T47D (cell line): ENCODE measurements at places on chromosomes 2 and 18.

DNA sequence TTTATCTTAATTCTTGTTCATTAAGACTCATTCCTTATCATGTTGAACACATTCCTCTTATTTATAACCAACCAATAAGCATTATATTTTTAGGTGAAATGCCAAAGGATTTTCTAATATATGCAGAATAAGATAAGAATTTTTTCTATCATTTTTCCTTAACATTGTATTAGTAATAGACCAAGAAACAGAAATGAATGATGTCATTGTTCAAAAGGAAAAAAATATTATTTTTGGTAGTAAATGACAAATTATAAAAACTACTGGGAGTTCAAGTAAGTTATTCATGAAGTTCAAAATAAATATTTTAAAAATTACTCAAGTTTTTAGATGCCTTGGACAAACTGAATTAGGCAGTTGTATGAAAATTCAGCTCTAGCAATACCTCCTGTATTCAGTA, 25.5 kb downstream of the DCAF17 start:
- no peak for DNase-seq

DNA sequence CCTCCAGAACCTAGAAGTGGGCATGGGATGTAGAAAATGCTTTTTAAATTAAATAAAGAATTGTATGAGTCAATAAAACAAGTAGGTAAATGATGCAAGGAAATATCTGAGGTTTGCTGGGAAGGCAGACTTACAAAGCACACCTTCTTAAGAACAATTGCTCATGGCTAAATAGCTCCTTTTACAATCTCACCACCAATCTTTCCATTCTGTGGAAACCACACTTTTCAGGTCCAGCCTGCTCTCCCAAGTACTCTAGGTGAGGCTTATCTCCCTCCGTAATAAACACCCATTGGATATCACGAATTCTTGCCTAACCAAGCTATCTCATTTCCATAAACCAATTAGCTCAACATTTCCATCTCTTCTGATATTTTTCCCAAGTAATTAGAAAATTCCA, 91.5 kb upstream of the SLC8A1 start:
- no peak for DNase-seq

DNA sequence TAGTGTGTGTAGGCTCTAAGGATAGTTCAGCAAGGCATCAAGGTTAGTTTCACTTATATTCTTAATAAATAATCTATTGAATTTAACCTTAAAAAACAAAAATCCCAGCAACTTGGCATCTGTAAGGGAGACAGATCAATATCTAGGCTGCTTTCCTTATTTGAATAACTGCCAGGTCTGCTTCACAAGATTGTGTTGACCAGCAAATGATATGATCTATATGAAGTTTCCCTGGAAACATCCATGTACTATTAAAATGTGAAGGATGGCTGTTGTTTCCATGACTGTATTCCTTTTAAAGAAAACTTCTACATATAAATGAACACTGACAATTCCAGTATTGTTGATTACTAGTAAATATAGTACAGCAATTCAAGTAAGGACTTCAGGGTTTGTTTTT, 109.4 kb downstream of the SPTBN1 start:
- DNase-seq, result no peak

- DNase-seq, result no peak
Measured at GRCh38 chr2:191018048-191018447, 4.1 kb upstream of the STAT1 start.

DNA sequence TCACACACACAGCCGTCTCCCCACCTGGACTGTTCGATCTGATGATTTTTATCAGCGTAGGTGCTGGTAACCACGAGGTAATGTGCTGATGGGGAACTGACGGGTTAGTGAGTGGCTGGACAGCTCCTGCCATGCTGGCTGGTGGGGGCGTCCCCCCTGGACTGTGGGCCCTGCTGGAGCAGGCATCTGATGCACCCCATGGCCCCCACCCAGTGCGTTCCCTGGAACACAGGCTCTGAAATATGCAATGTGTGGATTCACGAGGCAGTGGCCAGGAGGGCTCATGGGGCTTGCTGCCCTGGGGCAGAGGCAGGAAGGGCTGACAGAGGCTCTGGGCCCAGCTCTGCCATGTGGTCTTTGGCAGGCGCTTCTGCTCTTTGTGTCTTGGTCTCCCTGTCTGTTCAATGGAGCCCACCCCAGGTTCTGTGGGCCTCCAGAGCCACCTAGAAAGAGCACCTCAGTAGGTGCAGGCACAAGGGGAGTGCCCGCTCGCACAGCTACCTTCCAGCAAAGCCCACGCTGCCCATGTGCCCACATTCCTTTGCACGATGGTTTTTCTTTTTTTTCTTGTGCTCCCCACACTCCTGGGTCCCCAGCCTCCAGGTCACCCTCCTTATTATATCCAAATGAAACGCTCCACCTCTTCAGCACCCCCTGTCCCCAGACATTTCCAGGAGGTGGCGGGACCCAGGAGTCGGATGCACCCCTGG, 10.3 kb upstream of the PXDN start:
- no peak for DNase-seq

GRCh38 chr2:162011706-162012564, 62.1 kb downstream of the DPP4 start:
- no peak for DNase-seq

DNA sequence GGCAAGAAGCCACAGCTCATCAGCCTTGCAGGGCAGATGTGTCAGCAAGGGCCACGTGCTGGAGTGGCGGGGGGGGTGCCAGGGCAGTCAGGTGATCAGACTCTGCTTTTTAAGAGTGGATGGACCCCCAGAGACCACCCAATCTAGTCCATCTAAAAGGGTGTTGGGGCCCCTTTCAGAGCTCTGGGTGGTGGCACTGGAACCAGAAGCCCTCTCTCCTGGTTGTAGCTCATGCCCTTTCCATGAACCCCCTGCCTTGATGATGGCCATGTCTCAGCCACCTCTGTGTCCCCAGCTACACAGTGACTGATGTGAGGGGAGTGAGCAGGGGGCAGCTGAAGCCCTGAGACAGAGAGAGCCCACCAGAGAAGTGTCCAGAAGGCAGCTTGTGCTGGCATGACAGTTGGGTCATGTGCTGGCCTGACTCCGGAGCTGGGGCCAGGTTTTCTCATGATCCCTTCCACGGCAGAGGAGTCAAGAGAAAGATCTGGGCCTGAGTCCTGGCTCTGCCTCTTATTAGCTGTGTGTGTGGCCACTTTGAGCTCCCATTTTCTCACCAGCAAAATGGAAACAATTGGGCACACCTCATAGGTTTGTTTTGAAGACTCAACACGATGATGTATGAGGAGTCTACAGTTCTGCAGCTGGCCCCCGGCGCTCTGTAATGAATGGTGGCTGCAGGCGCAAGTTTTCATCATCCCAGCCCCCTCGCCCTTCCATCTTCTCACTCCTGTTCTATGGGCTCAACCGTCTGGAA, 195.7 kb downstream of the ZFP36L2 start:
- no peak for DNase-seq

GRCh38 chr2:178477443-178478129, 814 bp downstream of the FKBP7 start:
- no peak for DNase-seq

DNA sequence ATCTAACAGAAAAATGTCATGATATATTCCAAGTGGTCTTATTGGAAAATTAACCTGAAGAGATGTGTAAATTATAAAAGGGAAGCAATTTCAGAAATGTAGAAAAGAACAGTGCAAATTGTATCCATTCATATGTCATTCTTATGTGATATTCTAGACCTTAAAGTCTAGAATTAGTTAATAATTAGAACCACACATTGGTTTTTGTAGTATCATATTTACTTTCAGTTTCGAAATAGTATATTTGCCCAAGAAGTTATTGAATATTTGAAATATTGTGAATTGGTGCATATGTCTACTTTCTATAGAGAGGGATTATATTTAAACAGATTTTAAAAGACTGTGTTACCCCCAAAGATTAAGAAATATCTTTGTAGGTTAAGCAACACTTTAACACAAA, 1348.6 kb upstream of the ACVR2A start:
- DNase-seq, result no peak

DNA sequence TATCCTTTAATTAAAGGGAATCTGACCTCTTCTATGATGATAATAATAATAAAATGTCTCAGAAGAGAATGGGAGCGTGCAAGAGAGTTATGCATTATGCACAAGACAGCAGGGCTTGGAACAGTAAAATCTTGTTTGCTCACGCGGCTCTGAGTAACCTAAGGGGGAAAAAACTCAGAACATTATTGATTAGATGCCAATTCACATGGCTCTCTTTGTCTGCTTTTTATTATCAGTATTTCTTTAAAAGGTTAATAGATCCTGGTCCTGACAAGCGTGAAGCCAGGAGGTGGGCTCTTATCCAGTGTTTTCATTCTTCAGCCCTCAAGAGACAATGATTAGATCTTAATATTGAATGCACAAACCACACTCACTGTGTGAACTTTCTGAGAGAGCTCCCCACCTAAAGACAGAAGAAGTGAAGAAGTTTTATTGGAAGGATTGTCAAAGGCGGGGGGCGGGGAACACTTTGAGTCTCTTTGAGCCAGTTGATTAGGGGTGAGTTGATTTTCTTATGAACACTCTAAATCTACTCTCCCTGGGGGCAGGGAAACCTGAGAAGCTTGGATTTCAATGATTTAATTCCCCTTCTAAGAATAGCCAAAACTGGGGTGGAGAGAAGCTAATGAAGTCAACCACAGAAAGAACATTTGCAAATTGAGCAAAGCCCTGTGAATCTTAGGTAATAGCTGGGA, 127.5 kb upstream of the CTAGE1 start:
- no peak for DNase-seq

GRCh38 chr18:74284191-74284979, 7.4 kb downstream of the CYB5A start:
- no peak for DNase-seq

DNA sequence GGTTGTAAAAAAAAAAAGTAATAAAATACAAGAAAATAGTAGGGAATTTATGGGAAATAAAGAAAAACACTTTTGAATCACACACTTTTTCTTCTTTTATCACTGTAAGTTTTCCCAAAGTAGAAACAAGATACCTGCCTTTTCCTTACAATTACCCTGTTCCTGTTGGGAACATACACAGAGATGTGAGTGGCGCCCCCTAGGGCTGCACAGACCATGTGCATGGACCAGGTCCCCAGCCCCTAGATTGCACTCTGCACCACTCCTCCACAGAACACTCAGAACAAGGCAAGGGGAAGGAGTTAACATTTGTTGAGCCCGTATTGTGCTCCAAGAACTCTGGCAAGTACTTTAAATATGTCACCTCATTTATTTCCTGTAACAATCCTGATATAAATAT, 118.7 kb upstream of the NRP2 start:
- no peak for DNase-seq

- no peak for DNase-seq
Measured at GRCh38 chr2:48249025-48249424, 280.9 kb upstream of the STON1 start.

DNA sequence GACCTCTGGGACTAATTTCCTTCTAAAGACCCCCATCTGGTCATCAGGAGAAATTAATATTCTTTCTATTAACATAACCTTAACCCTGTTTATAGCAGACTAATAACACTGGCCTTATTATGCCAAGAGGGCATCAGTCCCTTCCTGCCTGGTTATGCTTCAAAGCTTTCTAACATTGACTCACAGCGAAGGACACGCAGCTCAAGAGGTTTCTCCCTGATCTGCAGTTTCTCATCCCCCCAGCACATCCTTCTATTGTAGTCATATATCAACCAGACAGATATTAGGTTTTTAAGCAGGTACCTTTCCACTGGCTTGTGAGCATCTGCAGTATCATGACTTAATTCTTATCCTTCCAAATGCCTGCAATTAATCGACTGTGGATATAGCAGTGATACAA, 100.0 kb upstream of the CXCR4 start:
- DNase-seq, result no peak

GRCh38 chr2:237064203-237065070, 21.3 kb upstream of the COPS8 start:
- DNase-seq, result no peak

DNA sequence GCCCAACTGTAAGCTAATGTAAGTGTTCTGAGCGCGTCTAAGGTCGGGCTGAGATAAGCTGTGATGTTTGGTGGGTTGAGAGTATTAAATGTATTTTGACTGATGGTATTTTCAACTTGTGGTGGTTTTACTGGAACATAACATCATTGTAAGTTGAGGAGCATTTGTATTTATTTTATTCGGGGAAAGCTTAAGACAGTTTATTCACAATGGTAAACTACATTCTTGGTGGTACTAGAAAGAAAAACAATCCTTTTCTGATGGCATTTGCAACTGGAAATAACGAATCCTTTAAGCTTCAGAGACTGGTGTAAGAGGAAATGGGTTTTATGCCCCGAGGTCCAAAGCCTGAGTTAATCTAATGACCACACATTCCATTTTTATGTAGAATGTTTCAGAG, 283.3 kb upstream of the NETO1 start:
- no peak for DNase-seq

GRCh38 chr18:74190086-74190485, 41.8 kb downstream of the TIMM21 start:
- DNase-seq, result no peak

DNA sequence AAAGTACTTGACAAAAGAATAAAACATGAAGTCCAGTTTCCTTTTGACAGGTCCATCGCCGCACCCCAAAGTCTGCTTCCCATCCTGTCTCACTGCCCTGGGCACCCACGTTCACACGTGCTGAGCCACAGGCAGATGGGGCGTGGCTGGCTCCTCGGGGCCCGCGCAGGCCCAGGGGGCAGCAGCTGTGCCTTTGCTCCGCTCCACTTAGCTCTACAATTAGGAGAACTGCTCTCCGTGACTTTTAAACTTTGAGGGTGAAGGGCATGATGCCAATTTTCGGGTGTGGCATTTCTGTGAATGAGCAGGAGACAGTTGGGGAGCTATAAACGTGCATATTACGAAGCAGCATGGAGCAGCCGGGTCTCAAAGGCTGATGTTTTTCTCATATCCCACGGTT, 152.4 kb downstream of the TDRD15 start:
- DNase-seq, result no peak

DNA sequence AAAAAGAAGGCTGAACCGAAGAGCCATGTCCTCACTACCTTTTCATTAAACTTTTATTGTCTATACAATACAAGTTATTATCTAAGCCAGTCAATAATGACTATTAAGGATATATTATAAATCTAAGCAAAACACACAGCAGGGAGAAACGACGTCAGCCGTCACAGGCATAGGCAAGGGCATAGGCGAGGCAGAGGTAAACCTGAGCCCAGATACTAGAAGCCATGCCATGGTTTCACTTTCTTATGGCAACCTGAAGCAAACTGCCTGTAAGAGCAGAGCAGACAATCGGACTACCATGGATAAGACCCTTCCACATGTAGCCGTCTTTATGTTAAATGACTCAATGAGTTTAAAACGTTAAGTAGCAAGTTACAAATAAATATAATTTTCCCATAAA, 238.5 kb upstream of the ZNF521 start:
- no peak for DNase-seq

DNA sequence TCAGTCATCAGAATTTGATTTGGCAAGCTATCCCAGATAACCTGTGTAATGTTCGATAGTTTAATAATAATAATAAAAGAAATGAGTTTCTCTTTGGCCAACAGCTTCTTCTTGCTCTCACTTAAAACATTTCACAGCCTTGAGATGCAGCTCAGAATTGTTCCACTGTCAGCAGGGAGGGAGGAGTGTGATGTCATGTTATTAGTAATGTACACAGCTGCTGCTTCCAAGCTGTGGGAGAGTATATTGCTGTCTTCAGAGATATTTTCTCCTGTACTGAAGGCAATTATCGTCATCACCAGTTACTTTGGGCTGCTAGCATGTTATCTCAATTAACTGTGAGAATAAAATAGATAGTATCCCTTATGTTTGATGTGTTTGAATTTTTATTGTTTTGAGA, 146.9 kb upstream of the MAP3K20 start:
- no peak for DNase-seq
